Stimulated activated CD8-positive, alpha-beta memory T cell treated with anti-CD3 and anti-CD28 coated beads, Interleukin-15, amount 100 ng/mL, for 4 hours (primary cell): ENCODE measurements at places on chromosomes 2 and 18.

GRCh38 chr2:102342888-102343287, 12.7 kb upstream of the IL18R1 start:
- no peak for DNase-seq

- DNase-seq = no peak
Observed at GRCh38 chr18:11256251-11256650, 106.9 kb upstream of the PIEZO2 start.

DNA sequence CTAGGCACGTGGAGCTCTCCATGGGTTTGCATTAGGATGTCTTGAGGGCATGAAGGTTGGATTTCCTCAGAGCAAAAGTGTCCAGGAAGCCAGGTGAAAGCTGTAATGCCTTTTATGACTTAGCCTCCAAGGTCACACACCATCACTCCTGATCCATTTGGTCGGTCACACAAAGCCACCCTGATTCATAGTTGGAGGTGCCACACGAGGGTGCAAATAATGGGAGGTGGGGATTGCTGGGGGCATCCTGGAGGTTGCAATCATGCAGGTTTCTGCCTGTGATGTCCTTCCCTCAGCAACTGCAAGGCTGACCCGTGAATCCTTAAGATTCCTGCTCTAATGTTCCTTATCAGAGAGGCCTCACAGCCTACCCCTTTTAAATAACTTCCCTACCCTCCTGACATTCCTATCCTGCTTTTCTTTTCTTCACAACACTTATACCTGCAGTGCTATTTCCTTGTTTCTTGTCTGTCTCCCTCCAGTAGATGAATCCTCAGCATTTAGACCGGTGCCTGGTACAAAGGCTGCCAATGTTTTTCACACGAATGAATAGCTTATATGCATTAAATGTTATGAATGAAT, 97.1 kb downstream of the LIPG start:
- no peak for DNase-seq

GRCh38 chr2:60459851-60460250, 93.6 kb downstream of the BCL11A start:
- DNase-seq = no peak

GRCh38 chr2:69067026-69067630, 54.1 kb downstream of the ANTXR1 start:
- no peak for DNase-seq

DNA sequence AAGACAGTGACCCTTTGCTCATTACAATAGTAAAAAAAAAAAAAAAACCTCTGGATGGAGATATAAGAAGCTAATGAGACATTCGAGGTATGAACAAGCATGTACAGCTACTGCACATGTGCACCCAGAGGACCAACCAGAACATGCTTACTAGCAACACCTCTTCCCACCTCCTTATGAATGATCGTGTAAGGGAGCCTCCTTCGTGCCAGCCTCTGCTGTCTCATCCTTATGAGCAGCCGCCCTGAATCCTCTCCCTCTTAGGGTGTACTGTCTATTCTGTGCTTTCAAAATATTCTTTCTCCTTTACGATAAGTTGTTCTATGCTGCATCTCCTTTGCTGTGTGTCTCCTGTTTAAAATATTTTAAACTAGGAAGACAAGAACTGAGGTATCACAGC, 91.4 kb upstream of the ACSL3 start:
- no peak for DNase-seq

- DNase-seq = no peak
Observed at GRCh38 chr18:44836263-44836662, 155.6 kb downstream of the SETBP1 start.

DNA sequence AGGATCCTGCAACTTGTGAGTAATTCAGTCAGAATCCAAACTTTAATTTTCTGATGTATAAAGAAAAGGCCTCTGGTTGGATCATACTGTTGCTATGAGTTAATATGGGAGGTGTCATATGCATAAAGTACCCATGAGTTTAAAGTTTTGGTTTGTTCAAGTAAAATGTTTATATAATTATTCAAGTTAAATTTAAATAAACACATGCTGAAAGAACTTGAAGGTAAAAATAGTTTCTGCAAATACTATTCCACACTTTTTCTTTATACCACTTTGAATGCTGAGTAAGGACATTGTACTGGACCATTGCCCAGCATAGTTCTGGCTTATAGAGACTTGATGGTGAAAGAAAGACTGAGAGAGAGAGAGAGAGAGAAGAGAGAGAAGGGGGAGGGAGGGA, 30.7 kb downstream of the PKP4 start:
- DNase-seq = no peak

DNA sequence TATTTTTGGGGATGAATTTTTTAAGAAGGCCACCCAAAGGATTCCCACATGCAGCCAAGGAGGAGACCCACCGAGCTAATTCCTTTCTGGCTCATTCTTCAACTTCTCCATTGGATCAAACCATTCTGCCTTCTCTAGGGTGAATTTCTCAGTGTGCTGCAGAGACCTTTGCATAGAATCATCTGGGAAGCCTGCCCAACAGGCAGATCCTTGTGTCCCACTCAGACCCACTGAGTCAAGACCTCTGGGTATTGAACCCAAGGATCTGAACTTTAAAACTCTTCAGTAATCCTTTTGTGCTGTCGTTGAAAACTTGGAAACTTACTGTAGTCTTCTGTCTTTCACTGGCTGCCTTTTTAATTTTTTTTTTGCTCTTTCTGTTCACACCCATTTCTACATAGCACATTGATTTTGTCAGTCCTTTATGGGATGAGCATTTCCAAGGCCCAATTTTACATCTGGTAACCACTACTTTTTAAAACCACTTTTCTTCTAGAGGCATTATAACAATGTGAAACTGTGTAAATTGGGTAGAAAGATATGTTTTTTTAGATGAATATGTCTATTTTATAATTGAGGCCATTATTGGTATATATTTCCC, 120.2 kb downstream of the TSN start:
- DNase-seq = no peak

- no peak for DNase-seq
Observed at GRCh38 chr2:149857344-149857743, 269.8 kb upstream of the MMADHC start.

- DNase-seq = no peak
Observed at GRCh38 chr2:233029321-233029720, 3.2 kb upstream of the NEU2 start.

- DNase-seq = no peak
Observed at GRCh38 chr2:39867268-39867667, 88.2 kb upstream of the THUMPD2 start.

- no peak for DNase-seq
Observed at GRCh38 chr2:5970347-5970746, 278.2 kb downstream of the SOX11 start.
